NCI-H2081 treated with DMSO at 0.1 percent for 48 hours (cell line): ENCODE measurements at places on chromosomes 2 and 18.

GRCh38 chr2:46058140-46058539 lies 239.1 kb upstream of the EPAS1 start:
- DNase-seq: no peak

DNA sequence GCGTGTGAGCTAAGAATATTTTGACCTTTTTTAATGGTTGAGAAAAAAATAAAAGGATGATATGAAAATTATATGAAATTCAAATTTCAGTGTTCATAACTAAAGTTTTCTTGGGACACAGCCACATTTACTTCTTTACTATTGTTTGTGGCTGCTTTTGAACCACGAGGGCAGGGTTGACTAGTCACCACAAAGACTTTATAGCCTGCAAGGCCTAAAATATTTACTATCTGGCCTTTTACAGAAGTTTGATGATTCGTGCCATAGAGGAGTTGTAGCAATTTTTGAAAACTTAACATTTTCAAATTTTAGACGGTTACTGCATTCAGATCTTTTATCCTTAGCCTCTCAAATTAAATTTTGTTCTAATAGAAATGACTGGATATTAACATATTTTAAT lies 69.9 kb downstream of the LIMS1 start:
- no peak for DNase-seq

DNA sequence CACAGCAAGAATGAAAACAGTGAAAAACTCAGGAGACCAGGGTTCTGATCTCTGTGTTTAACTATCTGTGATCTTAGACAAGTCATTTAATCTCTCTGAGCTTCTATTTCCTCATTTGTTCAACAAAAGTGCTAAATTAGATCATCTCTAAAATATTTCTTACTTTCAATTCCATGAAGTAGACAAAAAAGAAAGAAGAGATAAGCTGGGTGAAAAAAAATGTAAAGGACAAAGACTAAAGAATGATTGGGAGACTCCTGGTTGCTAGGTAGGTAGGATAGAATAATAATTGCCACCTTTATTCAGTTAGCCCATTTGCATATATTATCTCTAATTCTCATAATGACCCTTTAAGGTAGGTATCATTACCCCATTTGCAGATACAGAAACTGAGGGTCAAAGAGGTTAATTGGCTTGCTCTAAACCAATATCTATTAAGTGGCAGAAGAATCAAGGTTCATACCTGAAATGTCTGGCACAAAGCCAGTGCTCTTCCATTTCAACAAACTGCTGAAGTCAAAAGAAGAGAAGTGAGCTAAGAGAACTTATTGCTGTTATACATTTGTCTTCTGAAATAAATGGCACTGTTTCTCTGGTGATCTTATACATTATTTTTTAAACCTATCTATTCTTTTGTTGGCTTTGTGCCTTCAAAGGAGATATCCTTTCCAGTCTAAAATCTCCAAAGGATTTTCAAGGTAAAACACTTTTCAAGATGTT lies 141.7 kb downstream of the OTX1 start:
- DNase-seq: peak; percentile 15

DNA sequence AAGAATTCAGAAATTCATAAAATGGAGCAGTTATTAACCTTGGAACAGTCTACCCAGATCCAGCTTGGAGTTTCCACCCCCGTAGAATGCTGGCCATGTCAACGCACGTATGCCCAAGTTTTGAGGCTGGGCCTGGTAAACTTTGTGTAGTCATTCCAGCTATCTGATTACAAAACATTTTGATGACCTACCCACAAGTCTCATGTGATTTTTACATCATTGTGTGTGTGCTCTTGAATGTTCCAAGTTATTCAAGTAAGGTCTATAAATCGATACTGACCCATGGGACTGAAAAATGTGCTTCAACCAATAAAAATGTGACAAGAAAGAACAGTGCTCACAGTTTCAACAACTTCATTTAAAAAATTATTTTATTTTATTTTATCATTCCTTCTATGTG lies 32.5 kb upstream of the ICOS start:
- no peak for DNase-seq

DNA sequence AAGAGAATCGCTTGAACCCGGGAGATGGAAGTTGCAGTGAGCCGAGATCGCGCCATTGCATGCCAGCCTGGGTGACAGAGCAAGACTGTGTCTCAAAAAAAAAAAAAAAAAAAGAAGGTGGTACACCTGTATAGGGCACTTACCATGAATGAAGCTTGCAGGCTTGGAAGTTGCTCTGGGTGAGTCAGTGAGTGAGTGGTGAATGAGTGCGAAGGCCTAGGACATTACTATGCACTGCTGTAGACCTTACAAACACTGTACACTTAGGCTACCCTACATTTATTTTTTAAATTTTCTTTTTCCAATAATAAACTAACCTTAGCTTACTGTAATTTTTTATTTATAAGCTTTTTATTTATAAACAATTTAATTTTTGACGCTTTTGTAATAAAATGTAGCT lies 78.4 kb upstream of the ATG16L1 start:
- no peak for DNase-seq

- DNase-seq: no peak
These were observed 251.5 kb upstream of the NXPH2 start for GRCh38 chr2:139031722-139032121.

GRCh38 chr2:194383401-194383800 lies 1273.6 kb upstream of the SLC39A10 start:
- no peak for DNase-seq

DNA sequence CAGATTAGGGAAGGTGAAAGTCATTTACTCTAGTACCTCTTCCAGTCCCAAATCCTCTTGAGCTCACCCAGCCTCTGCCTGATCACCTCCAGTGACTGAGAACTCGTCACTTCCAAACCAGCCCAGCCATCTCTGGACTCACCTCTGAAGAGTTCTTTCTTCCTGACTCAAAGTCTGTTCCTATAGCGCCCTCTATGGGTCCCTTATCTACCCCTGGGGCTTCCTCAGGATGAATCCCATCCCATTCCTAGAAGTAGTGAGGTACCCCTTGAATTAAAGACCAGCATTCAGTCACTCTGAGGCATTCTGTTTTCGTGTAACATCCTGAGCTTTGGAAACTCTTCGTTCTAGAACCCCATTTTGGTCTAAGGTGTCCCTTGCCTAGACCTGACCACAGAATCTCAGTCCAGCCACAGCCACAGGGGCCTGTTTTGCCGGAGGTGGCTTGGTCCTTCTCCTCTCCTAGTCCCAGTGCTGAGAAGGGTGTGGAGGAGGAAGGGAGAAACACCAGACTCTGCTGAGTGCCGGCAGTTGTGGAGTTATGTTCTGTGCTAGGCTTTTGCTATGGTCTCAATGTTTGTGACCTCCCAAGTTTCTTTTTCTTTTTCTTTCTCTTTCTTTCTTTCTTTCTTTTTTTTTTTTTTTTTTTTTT lies 32.7 kb downstream of the SIX3 start:
- DNase-seq: peak; percentile 71

- DNase-seq: no peak
These were observed 376.1 kb downstream of the IRS1 start for GRCh38 chr2:226423498-226423960.

- no peak for DNase-seq
These were observed 39.6 kb downstream of the TTC39C start for GRCh38 chr18:24054130-24054529.
